ENCODE measurements at places on chromosomes 4 and X.

- no peak for DNase-seq
Measured at GRCh38 chr4:89242216-89242615, 65.4 kb downstream of the GPRIN3 start.

DNA sequence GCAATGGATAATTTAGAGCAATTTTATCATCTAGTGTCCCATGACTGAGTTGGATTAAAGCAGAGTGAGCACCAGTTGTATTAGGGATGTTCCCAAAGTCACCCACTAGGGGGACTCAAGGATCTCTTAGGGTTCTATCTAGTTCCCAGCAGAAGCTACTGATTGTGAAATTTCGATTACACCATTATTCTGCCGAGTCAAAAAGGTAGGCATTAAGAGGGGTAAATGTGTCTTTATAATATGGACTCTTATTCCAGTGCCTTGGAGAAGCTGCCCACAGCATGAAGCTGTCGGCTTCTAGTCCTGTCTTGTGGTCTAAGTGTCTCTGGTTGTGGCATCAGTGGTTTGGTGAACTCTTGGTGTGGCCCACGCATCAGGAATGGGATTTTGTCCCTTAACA is 53.3 kb downstream of the RGS12 start:
- DNase-seq = peak; percentile 50

DNA sequence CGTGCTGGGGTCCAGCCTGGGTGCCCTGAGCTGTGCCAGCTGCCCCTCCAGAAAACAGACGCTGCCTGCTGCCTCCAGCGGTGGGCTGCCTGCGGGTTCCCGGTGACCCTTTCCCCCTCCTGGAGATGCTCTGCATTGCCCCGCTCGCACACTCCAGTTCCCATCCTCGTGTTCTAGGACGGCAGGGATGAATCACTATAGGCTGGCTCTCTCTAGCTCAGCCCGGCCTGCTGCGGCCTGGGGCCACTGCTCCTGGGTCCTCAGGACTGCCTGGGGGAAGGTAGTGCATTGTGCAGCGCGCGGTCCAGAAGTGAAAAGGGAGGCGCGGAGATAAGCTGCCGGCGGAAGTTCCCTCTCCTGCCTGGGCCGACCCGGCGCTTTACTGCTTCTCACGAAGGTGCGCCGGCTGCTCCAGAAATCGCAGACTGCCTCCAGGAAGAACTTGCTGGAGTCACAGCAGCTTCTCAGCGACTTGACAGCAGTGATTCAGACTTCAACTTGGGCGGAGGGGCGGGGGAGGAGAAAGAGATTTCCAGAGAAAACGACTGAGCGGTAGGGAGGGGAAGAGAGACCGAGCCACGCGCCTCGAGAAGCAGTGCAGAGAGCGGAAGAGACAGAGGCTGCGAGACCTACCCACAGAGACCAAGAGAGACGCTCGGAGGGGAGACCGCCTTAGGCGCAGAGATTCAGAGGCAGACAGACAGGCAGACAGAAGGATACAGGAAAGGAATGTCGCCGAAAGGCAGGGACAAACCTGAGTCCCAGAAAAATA is 6.7 kb upstream of the MSX1 start:
- peak; percentile 46 for DNase-seq

DNA sequence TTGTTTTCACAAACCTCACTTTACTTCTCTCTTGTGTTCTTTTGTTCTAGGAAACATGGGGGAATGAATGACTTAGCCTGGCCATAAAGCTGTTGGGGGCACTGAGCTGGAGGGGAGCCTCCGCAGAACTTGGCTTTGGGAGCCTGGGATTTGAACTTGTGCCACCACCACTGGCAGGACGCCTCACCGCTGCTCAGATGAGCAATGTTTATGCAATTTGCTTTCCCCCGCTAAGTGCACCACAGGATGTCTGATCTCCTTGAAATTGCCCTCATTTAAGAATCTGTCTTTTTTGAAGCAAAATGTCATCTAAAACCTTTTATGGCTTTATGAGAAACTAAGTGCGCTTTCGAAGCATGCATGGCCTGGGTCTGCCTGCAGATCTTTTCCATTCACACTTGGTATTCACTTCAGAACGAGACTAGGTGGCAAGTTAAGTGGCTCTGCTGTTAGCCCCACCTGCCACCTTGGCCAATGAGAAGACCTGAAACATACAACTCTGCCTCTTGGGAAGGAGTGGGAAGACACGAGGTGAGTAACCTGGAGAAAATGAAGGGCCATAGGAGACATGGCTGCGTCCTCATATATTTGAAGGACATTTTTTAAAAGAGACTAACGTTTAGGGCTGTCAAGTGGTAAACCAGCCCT is 119.3 kb downstream of the LDB2 start:
- DNase-seq = peak; percentile 58

DNA sequence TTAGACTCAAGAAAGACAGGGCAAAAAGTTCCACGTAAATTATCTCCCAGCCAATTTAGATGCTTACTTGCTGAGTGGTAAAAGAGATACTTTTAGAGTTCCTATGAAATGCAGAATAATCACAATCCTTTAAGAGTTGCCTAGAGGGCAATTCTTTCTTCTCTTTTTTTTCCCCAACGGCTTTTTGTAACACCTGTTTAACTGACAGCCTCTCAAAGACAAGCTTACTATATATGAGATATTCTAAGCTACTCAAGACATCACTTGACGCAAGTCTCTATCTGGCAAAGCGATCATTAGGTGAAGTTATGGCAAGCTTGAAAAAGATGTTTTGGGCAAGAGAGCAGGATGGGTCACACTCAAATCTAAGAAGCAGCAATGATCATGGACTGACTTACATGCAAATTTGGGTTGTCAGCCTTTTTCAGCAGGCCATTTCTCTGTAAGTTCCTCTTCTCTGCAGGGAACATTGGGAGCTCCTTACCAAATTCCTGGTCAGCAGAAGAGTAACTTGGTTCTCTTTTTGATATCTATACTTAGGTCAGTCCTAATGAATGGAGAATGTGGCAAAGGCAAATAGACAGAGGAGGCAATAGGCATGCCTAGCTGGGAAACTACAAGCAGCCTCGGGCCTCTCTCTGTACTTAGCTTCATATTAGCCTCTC is 162.9 kb upstream of the FGF13 start:
- DNase-seq = no peak

- peak; percentile 20 for DNase-seq
Measured at GRCh38 chr4:158255727-158256324, 45.5 kb downstream of the TMEM144 start.

- DNase-seq = no peak
Measured at GRCh38 chr4:164318350-164318749, 435.6 kb upstream of the SMIM31 start.

- DNase-seq = no peak
Measured at GRCh38 chrX:88135735-88136134, 611.3 kb upstream of the CPXCR1 start.

GRCh38 chrX:147180886-147181285 is 366.3 kb upstream of the CXorf51A start:
- no peak for DNase-seq

GRCh38 chr4:91485415-91485814 is 818.4 kb upstream of the GRID2 start:
- DNase-seq = no peak

GRCh38 chrX:67692246-67692645 is 148.4 kb downstream of the AR start:
- peak; percentile 17 for DNase-seq

DNA sequence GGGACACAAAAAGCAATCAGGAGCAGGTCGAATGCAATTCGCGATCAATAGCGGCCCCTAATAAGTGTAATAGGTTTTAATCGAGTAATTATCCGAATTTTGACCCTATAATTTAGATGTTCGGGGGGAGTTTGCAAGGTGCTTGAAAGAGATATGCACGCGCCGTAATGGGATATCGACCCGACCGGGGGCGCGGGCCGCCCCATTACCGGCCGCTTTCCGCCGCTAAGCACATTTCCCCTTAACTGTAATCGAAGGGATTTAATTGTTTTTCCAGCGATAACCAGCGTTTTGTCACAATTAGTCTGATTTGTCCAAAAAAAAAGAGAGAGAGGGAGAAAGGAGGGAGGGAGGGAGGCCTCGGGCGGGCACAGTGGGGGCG is 997 bp downstream of the NKX1-1 start:
- no peak for DNase-seq

DNA sequence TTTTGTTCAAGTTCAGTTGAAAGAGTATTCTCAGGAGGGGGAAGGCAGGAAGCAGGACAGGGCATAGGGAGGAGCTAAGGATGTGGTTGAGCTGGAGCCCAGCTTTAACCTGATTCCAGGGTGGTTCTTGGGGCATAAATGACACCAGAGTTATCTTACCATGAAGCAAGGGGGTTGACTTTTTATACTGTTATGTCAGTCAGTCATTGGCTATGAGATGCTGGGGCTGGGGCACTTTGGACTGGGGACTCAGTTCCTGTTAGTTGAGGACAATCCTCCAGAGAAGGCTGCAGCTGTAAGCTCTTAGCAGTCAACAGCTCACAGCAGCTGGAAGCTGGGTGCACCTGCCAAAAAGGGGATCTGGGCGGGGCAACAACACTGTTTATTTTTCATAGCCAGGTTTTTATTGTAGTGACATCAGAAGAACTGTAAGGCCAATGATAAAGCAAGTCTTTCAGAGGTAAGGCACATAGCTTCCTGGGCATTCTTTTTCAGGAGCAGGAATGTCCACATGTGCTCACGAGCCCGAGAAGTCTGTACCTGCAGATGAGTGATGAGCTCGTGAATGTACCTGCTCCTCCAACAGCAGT is 78.5 kb downstream of the MID1IP1 start:
- DNase-seq = no peak

All from AG09309 (cell line).